ENCODE measurements at places on chromosomes 4 and X.

DNA sequence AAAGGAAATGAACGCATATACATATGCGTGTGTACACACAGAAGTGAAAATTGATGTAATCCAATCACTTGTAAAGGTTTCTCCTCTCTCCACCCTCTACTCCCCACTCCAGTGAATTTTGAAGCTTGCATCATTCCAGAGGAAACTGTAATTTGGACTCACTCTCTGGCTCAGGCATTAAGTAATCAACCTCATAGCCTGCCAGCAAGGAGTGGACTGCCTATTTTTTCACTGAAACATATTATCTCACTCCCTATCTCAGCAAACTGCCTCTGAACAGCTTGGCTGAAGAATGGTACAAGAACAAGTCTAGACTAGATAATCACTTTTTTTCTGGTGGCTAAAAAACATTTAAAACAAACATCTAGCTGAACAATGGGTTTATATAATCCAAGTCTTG is 124.2 kb downstream of the C4orf51 start:
- DNase-seq: no peak

DNA sequence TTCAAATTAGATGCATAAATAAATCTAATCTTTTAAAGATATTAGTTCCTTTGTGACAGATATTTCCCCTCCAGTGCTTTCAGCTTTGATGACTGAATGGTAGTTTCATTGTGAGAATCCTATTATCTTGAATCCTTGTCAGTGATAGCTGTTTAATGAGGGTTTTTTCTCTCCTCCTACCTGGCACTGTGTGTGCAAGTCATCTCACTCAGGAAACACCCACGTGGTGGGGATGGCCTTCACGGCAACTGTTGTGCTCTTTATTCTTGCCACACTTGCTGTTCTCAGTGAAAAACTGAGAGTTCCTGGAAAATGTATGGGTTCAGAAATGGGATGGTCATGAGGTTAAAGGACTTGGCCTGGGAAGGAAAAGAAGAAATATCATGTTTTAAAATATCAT is 129.9 kb downstream of the SPRY1 start:
- no peak for DNase-seq

DNA sequence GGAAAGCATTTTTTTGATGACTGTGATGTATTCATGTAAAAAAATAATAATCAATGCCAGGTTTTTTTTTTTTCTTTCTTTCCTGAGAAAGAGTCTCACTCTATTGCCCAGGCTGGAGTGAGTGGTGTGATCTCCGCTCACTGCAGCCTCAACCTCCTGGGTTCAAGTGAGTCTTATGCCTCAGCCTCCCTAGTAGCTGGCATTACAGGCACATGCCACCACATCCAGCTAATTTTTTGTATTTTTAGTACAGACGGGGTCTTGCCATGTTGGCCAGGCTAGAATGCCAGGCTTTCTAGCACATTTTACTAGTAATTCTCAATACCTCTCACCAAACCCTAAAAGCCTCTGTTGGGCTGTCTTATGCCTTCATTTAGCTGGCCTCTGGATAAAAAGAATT is 25.7 kb downstream of the GPM6B start:
- DNase-seq: no peak

GRCh38 chr4:48261281-48261680 is 8.4 kb downstream of the TEC start:
- DNase-seq: no peak

GRCh38 chr4:66606908-66607307 is 936.6 kb upstream of the EPHA5 start:
- no peak for DNase-seq
